ENCODE measurements at places on chromosomes 3 and 15. TPM values are rescaled to one million over a fixed set of nuclear protein-coding genes. Genes with fewer than 3 reads are reported as not detected.

DNA sequence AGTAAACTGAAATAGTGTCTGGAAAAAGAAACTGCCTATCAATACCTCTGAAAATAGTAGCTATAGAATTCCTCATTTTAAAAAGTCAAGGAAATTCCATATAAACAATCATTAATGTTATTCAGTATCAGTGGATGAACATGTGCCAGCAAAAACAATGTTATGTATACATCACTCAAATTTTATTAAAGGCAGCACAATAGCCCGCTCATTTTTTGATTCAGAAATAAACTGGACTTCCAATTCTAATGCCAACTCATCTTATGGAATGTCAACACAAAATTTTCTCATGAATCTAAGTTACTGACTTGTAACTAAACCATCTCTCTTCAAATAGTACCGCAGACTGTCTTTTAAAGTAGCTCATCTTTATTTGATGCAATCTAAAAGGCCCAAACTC is 19.0 kb downstream of the THBS1 start:
- H3K4me3 ChIP-seq = no peak overlapping the region
- H3K36me3 ChIP-seq = no peaks in the 10 kb centered on the region
- H3K4me1 ChIP-seq = no peaks in the 10 kb centered on the region
- H3K27me3 ChIP-seq = no peaks in the 10 kb centered on the region

- no peak overlapping the region for H3K4me3 ChIP-seq
- H3K27me3 ChIP-seq = peaks cover 29% of the 10 kb centered on the region
- no peaks in the 10 kb centered on the region for H3K4me1 ChIP-seq
- no peaks in the 10 kb centered on the region for H3K36me3 ChIP-seq
- no peak for DNase-seq
Measured at GRCh38 chr3:98741121-98741716, 21.9 kb upstream of the ST3GAL6 start.

- no peak for DNase-seq
- H3K36me3 ChIP-seq = no peaks in the 10 kb centered on the region
- no peak overlapping the region for H3K27ac ChIP-seq
- H3K4me3 ChIP-seq = no peak overlapping the region
Measured at GRCh38 chr3:14853271-14853951, 34.6 kb downstream of the FGD5 start.

The TBC1D5 gene
- total RNA-seq = 52.4 TPM

The TUBGCP5 gene
- 10.3 TPM for total RNA-seq

The KLHDC8B gene
- total RNA-seq = 3.0 TPM

DNA sequence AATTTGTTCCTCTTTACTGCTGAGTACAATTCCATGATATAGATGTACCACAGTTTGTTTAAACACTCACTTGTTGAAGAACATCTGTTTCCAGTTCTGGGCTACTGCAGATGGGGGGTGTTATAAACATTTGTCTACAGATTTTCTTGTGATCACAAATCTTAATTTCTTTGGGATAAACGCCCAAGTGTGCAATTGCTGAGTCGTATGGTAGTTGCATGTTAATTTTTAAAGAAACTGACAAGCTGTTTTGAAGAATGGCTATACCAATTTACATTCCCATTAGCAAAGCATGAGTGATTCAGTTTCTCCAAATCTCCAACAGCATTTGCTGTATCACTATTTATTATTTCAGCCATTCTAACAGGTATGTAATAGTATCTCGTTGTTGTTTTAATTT is 242.0 kb upstream of the MRPL3 start:
- H3K36me3 ChIP-seq = no peaks in the 10 kb centered on the region
- H3K27ac ChIP-seq = no peak overlapping the region
- no peaks in the 10 kb centered on the region for H3K4me1 ChIP-seq
- no peak for DNase-seq
- peaks cover 21% of the 10 kb centered on the region for H3K27me3 ChIP-seq

DNA sequence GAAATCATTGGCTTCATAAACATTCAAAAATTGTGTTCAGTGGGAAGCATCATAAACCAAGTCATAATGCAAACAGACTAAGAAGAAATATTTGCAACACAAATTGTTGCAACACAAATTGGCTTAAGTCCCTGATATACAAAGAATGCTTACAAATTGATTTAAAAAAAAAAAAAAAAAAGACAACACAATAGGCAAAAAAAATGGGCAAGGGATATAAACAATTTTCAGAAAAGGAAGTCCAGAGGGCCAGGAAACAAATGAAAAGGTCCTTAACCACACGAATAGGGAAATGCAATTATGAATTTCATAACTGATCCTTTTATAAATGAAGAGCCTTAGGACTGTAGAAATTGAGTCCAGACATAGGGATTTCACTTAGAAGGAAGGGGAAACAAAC is 98.9 kb downstream of the LRRK1 start:
- no peaks in the 10 kb centered on the region for H3K36me3 ChIP-seq
- H3K27me3 ChIP-seq = no peaks in the 10 kb centered on the region
- H3K4me3 ChIP-seq = no peak overlapping the region
- no peaks in the 10 kb centered on the region for H3K4me1 ChIP-seq

The P2RY14 gene
- total RNA-seq = 0.51 TPM

The CCR1 gene
- 0.17 TPM for total RNA-seq

DNA sequence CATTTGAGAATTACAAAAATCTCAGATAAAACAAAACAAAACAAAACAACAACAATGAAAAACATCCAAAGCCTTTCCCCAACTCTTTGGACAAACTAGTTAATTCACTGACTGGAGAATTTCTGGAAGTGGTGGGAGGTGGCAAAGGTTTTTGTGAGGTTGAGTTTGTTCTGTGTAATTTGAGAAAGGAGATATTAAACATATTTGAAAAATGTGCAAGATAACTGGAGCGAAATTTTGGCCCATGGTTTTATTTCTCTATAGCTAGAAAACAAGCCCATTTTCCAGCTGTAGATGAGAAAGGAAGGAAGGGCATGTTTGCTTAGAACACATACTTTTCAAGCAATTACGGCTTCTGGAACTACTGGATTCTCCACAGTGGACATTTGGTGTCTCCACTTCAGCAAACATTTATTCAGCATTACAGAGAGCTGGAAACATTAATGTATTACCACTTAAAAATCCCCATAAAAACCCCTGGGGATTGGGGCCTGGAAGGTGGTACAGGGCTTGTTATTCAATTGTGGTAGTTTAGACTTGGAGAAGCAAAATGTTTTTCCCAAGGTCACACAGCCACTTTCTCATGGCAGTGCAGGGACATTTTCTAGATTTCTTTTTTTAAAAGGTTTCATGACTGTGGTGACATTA is 135.8 kb downstream of the THSD4 start:
- H3K27ac ChIP-seq = no peak overlapping the region
- no peaks in the 10 kb centered on the region for H3K27me3 ChIP-seq
- no peak for DNase-seq
- H3K4me3 ChIP-seq = no peak overlapping the region
- no peaks in the 10 kb centered on the region for H3K36me3 ChIP-seq
- no peaks in the 10 kb centered on the region for H3K4me1 ChIP-seq

- H3K27ac ChIP-seq = no peak overlapping the region
- no peak for DNase-seq
- H3K36me3 ChIP-seq = no peaks in the 10 kb centered on the region
- H3K4me3 ChIP-seq = no peak overlapping the region
- H3K27me3 ChIP-seq = no peaks in the 10 kb centered on the region
- H3K4me1 ChIP-seq = no peaks in the 10 kb centered on the region
Measured at GRCh38 chr3:88882121-88882520, 225.3 kb upstream of the EPHA3 start.

The RLBP1 gene
- total RNA-seq = not detected

DNA sequence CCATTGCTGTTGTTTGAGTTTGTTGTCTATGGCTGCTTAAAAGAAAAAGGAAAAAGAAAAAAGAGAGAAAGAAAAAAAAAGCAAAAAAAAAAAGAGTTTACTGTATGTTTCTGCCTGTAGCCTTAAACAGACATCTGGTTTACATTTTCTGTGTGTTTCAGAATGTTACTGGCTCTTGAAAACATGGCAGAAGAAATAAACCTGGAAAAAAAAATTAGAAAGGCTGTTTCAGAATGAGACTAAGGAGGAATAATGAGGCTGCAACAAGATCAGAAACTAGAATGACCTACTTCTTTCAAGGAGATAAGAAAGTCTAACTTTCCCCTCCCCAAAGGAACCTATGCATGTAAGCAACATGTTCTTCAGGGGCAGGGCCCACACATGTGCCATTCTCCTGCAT is 292.1 kb downstream of the DIPK2A start:
- no peaks in the 10 kb centered on the region for H3K36me3 ChIP-seq
- H3K27me3 ChIP-seq = no peaks in the 10 kb centered on the region
- H3K4me3 ChIP-seq = no peak overlapping the region
- H3K4me1 ChIP-seq = no peaks in the 10 kb centered on the region

DNA sequence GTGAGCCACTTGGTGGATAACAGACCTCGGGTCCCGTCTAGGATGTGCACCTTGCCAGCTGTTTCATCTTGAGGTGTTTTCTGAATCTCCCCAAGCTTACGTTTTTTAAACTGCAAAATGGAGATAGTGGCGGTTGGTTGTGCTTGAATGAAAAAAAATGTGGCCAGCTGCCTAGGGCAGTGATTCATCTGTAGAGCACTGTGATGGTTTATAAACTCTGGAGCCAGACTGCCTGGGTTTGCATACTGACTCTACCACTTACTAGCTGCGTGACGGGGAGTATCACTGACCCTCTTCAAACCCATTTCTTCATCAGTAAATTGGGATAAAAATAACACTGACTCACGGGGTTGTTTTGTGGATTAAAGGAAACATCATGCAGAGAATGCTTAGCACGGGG is 159.1 kb downstream of the CHL1 start:
- H3K4me3 ChIP-seq = no peak overlapping the region
- no peak for DNase-seq
- H3K36me3 ChIP-seq = no peaks in the 10 kb centered on the region
- no peaks in the 10 kb centered on the region for H3K4me1 ChIP-seq
- no peaks in the 10 kb centered on the region for H3K27me3 ChIP-seq
- no peak overlapping the region for H3K27ac ChIP-seq

DNA sequence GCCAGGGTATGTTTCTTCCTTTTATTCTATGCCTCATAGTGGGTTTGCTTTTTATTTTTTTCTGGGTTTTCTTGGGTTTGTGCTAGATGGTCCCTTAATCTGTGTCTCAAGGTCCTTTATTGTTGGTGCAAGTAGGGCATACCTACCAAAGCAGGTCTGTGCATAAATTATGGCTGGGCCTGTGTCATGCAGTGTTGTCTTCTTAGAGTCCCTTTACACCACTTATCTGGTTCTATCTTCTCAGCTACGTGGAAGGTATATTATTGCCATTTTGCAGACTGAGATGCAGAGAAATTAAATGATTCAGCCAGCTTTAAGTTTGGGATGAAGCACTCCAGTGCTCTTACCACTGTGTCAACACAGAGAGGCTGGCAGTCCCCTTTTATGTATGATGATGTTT is 293.5 kb upstream of the SOX2 start:
- H3K27me3 ChIP-seq = no peaks in the 10 kb centered on the region
- no peaks in the 10 kb centered on the region for H3K36me3 ChIP-seq
- no peaks in the 10 kb centered on the region for H3K4me1 ChIP-seq
- no peak overlapping the region for H3K27ac ChIP-seq
- H3K4me3 ChIP-seq = no peak overlapping the region
- DNase-seq = no peak

DNA sequence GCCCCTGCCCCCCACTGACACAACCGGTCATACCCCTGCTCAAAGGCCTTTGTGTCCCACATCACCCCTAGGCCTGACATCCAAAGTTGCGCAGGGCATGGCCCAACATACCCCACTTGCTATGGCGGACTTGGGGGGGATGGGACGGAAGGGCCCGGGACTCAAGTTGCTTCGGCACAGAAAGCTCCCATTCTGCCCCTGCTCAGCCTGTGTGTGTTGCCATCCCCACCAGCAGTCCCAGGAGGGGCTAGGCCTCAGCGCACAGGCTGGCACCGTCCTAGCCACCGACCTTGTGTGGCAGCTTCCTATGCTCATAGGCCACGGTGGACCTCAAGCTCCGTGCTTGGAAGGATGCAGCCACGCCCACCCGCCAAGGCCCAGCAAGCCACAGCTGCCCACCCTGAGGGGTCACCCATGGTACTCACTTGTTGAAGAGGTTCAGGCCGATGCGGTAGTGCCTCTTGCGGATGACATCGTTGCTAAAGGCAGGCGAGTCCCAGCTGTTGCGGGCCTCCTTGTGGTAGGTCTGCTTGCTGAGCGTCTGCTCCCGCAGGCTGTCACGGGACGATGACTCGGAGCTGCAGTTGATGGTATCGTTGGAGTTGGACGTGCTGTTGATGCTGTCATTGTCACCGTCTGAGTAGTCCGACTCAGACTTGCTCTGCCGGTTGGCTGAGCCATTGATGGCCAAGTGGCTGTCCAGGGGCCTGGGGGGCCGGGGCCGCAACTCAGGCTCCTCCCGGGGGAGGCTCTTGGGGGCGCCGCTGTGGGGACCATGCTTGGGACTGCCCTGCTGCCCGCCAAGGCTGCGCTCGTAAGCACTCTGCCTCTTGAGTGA is 93.9 kb upstream of the RPL32 start:
- DNase-seq = no peak
- no peak overlapping the region for H3K27ac ChIP-seq
- H3K4me3 ChIP-seq = no peak overlapping the region
- no peaks in the 10 kb centered on the region for H3K27me3 ChIP-seq

DNA sequence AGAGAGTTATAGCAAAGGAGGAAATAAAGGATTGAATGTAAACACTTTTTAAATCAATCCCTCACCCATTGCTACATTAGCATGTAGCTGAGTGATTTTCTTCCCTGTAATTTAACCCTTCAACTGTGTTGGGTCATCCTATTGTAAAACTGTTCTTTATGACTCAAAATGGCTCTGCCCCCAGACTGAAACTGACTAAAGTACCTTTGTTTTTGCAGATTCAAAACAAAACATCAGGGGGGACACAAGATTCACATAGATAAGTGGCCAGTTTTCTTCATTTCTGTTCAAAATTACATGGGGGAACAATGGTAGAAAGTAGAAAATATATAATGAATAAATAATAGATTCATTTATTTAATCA is 268.4 kb downstream of the IGSF11 start:
- no peaks in the 10 kb centered on the region for H3K4me1 ChIP-seq
- no peaks in the 10 kb centered on the region for H3K27me3 ChIP-seq

- no peak for DNase-seq
- H3K4me1 ChIP-seq = no peaks in the 10 kb centered on the region
- no peak overlapping the region for H3K4me3 ChIP-seq
- no peak overlapping the region for H3K27ac ChIP-seq
Measured at GRCh38 chr3:144801890-144802289, 830.3 kb downstream of the DIPK2A start.

The NR1I2 gene
- 0.25 TPM for total RNA-seq

- no peaks in the 10 kb centered on the region for H3K36me3 ChIP-seq
- H3K4me3 ChIP-seq = no peak overlapping the region
- H3K27ac ChIP-seq = no peak overlapping the region
- peaks cover 8% of the 10 kb centered on the region for H3K4me1 ChIP-seq
Measured at GRCh38 chr15:43527016-43527801, 9.8 kb downstream of the MAP1A start.

The COLQ gene
- total RNA-seq = 2.0 TPM

The C15orf40 gene
- 40.8 TPM for total RNA-seq

The TUSC7 gene
- not detected for total RNA-seq

The CELSR3 gene
- total RNA-seq = 14.2 TPM

The CASR gene
- total RNA-seq = 0.17 TPM

DNA sequence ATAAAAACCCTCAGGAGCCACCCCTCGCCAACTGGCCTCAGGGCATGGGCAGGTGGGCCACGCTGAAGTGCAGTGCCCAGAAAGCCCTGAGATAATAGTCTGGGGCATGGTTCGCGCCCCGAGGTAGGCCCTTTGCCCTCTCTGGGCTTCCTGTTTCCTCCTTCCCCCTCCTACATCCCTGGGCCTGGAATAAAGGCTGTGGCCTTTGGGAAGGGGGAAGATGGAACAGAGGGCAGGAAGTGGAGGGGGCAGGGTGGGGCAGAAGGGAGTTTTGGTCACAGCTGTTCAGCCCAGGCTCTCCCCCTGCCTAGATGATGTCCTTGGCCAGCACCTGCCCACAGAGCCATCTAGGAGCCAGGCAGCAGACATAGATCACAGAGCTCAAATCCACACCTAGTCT is 11.3 kb downstream of the CSRNP1 start:
- H3K27ac ChIP-seq = no peak overlapping the region
- no peak for DNase-seq
- no peak overlapping the region for H3K4me3 ChIP-seq
- H3K36me3 ChIP-seq = peaks cover 11% of the 10 kb centered on the region
- H3K27me3 ChIP-seq = no peaks in the 10 kb centered on the region
